ENCODE measurements at places on chromosomes 4 and X.

GRCh38 chrX:134776850-134777370 is 118.6 kb upstream of the PLAC1 start:
- DNase-seq: no peak

- peak; percentile 56 for DNase-seq
Observed at GRCh38 chrX:100648458-100649417, 4.7 kb downstream of the SRPX2 start.

DNA sequence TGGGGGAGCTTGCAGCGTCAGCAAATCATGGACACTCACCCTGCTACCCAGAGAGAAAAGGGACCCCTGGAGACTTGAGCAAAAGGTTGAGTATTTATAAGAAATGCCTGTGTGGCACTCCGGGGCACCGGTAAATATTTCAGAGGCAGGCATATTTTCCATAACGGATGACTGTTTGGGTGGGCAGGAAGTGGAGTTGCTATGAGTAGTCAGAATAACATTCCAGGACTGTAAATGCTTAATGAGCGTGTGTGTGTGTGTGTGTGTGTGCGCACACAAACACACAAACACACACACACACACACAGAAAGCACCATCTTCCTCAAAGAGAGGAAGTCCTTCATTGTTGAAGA is 74.6 kb downstream of the MXRA5 start:
- no peak for DNase-seq

GRCh38 chr4:149741186-149741831 is 74.3 kb downstream of the IQCM start:
- no peak for DNase-seq

DNA sequence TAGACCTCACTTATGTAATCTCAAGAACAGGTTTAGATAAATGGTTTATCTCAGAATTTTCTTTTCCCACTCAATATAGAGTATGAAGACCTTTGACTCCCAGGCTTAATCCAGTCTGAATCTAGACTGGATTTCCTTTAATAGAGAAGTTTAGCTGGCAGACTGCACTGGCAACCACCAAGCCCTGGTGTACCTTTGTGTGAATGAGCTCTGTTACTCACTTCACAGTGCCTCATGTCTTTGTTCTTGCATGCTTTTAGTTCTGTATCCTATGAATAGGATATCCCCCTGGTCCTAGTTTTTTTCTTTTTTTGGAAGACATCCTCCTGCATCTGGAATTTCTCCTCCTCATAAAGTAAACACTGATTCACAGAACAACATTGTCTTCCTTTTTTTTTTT is 53.2 kb upstream of the MCUB start:
- no peak for DNase-seq

GRCh38 chr4:165767671-165768070 is 105.4 kb upstream of the TLL1 start:
- DNase-seq: peak; percentile 34

DNA sequence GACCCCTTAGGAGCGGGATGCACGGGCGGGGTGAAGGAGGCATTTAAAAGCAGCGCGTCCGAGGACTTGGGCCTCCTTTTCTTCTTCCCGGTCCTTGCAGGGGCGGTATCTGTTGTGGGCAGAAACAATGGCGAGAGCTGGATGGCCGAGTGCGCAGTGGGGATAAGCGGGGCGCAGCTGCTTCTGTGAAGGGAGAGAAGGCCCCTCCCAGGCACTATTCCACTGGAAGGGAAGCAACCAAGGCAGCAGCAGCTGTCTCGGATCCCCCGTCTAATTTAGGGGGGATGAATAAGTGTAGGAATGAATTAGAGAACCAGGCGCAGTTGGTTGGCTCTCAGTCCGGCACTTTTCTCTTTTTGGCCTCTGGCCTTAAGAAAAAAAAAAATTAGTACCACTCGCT is 995 bp downstream of the SMARCA5 start:
- DNase-seq: no peak

DNA sequence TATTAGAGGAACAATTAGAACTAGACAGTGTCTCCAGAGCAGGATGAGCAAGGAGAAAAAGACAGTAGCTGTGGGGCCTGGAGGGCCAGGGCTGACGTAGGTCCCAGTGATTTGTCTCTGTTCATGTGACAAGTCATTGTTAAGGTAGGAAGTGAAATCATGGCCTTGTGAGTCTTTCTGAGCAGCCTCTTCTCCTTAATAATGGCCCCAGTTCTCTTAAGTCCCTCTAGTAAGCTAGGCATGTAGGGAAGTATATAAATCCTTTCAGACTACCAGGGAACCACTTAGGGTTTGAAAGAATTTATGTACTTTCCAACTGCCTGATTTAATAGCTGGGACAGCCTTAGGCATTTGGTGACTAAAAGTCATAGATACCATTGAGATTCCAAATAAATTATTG is 133.0 kb downstream of the KLHL8 start:
- DNase-seq: no peak

DNA sequence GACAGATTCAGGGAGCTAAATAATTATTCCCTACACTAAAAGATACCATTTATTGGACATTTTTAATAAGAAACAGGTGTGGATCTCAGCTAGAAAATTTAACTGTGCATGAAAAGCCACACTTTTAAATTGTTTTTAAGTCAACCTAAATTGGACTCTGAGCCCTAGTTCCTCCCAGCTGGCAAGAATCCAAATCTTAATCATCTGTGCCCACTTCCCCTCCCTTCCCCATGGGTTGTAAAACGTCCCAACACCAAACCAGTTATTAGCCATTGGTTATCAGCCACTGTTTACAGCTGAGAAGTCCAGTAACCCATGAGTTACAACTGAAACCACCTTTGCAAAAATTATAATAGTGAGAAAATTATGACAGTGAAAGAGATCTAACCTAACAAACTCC is 125.6 kb upstream of the S100G start:
- DNase-seq: no peak

- peak; percentile 16 for DNase-seq
Observed at GRCh38 chr4:95092766-95093165, 335.0 kb downstream of the BMPR1B start.

Measured in NCI-H2171 (cell line).